CD14-positive monocyte (primary cell): ENCODE measurements at places on chromosomes 12 and 14. TPM values are rescaled to one million over a fixed set of nuclear protein-coding genes. Genes with fewer than 3 reads are reported as not detected.

DNA sequence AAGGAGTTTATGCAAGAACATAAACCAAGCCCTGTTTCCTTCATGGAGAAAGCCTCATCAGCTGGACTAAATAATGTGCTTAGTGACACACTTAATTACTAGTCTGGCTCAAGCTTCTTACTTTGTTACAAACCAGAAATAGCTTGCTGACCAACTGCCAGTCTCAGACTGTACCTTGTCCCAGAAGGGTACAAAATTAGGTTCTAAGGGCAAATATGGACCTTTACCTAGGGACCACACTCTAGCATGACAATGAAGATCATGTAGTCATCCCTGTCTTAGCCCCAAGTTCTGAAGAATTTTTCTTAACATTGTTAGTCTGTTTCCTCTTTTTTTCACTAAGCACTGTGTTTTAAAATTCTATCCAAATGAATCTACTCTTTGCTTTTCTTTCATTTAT lies 2.2 kb downstream of the AMN1 start:
- DNase-seq: no peak

GRCh38 chr12:126607157-126607556 lies 1541.9 kb downstream of the AACS start:
- DNase-seq: no peak

DNA sequence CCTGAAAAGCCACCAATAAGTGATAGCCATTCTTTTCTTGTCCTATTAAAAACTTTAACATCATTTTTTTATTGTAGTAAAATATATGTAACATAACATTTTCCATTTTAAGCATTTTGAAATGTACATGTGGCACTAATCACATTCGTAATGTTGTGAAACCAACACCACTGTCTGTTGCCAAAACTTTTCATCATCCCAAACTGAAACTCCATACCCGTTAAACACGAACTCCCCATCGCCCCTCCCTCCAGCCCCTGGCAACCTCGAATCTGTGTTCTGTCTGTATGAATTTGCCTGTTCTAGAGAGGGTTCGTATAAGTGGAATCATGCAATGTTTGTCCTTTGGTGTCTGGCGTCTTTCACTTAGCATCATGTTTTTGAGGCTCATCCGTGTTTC lies 75.9 kb downstream of the CCDC92 start:
- DNase-seq: no peak

DNA sequence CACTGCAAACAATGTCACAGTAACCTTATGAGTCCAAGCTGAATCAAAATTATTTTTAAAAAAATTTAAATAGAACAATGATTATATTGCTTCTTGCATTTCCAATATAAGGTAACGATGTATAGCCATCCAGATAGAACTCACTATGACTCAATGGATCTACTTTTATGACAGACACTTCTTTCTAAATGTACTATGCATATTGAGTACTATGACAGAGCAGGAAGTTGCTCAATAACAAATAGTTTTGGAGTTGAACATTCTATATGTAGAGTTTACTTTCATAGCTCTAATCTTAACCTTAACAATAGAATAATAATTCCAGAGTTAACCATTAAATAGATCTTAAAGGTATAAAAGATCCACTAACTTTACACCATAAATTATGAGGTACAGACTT lies 46.7 kb upstream of the ALG10B start:
- no peak for DNase-seq

GRCh38 chr12:117408161-117408791 lies 46.9 kb upstream of the NOS1 start:
- DNase-seq: no peak

Gene PRIMA1
- polyA plus RNA-seq: not detected

Gene GNB3
- not detected for polyA plus RNA-seq

Gene JDP2
- polyA plus RNA-seq: 69.2 and 91.9 TPM in 2 replicates
